ENCODE measurements at places on chromosomes 1 and 21.

GRCh38 chr1:117820694-117821381, 108.6 kb downstream of the GDAP2 start:
- DNase-seq, result no peak

DNA sequence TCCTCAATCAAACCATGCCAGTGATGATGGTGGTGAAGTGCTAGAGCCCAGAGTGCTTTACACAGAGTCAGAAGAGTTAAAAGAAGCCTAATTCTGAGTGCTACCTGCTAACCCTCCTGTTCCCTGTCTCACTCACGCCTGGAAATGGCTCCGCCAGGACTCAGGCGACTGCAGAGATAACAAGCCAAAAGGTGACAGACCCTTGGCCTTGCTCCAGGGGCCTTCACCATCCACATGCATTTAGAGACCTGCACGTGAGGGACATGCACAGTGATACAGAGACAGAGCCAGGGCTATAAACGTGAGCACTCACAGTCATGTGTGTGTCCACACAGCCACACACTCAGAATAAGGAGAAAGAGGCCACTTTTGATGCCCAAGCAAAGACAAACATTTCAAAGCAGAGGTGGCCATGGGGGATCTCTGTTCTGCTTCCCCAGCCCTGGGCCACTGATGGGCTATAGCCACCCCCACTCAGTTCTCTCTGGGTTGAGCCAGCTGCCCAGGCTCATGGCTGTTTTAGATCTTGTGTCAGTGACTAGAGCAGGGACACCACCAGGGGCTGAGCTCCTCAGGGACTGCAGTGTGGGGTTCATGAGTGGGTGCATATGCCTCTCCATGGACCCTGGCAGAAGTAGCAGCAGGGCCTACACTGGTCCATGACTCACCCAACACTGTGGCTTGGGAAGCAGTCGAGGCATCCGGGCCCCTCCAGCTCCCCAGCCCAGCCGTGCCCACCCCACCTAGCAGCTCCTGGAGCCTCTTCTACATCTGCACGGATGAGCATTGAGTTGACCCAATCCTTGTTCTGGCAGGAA, 117.2 kb downstream of the EPHB2 start:
- DNase-seq, result no peak

GRCh38 chr1:17233675-17234320, 15.1 kb upstream of the PADI3 start:
- DNase-seq, result no peak

GRCh38 chr1:97947695-97948094, 26.9 kb upstream of the DPYD start:
- no peak for DNase-seq

- DNase-seq, result no peak
These were observed 222 bp upstream of the GIPC2 start for GRCh38 chr1:78045563-78045925.

DNA sequence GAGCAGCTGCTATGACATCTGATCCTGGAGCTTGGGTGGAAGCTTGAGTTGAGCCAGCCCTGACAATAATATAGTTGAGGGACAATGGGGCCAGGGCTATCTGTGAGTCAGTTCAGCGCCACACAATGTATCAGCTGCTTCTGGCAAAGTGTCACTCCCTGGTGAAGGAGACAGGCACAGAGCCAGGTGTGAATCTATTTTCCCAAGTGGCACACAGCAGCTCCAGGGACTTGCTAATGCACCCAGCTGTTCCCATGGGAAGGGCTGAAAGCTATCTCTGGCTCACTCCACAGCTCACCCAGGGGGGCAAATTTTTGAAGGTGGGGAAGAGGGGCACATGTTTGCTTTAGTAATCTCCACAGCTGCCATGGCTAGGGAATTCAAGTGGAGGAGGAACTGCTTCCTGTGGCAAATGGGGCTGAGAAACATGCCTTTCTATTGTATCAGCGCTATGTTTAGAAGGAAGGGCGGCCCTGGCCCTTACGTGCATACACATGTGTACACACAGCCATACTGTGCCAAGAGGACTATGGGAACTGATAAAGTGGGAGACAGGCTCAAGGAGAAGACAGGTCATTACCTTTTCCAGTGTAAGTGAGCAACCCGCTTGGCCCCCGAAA, 2.2 kb downstream of the CYB5R1 start:
- DNase-seq, result no peak

GRCh38 chr1:21114431-21114830, 62.3 kb downstream of the EIF4G3 start:
- no peak for DNase-seq

DNA sequence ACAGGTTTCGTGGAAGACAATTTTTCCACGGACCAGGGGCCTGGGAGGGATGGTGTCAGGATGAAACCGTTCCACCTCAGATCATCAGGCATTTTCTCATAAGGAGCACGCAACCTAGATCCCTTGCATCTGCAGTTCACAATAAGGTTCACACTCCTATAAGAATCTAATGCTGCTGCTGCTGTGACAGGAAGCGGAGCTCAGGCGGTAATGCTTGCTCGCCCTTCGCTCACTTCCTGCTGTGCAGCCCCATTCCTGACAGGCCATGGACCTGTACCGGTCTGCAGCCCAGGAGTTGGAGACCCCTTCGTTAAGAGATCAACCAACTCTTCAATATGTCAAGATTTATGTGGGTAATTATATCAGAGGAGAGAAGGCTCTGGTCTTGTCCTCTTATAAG, 3.3 kb upstream of the DHX9 start:
- DNase-seq, result no peak

DNA sequence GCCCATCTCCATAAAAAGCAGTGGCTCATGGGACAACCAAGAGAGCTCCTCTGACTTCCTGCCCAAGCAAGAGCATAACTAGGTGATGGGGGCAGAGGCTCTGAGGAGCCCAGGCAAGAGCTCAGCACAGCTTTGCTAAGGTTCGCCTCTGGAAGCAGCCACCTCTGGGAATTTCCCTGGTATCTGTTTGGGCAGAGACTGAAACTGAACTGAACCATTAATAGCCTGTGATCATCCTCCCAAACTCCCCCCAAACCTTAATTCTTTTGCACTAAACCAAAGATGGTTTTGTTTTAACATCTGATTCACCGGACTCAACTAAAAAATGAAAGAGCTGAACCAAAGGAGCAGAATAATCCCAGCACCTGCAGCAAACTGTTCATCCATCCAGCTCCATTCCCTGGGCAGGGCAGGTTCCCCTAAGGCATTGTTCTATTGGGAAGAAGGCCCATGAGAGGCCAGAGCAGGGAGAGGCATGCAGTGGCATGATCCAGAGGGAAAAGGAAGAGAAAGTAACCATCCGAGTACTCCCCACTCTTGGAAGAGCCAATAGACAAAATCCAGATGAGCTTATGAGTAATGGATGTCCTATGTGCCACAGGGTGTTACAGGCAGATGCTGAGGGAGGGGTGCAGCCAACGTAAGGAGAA, 77.8 kb upstream of the KAZN start:
- no peak for DNase-seq

Data from stimulated activated CD4-positive, alpha-beta T cell treated with anti-CD3 and anti-CD28 coated beads, Interleukin-2, amount 100 ng/mL, for 4 hours (primary cell).